ENCODE measurements at places on chromosomes 7 and 10.

- DNase-seq: no peak
Measured at GRCh38 chr10:43073191-43073590, 3.7 kb upstream of the RET start.

GRCh38 chr7:22173685-22174573 is 183.0 kb downstream of the RAPGEF5 start:
- no peak for DNase-seq

DNA sequence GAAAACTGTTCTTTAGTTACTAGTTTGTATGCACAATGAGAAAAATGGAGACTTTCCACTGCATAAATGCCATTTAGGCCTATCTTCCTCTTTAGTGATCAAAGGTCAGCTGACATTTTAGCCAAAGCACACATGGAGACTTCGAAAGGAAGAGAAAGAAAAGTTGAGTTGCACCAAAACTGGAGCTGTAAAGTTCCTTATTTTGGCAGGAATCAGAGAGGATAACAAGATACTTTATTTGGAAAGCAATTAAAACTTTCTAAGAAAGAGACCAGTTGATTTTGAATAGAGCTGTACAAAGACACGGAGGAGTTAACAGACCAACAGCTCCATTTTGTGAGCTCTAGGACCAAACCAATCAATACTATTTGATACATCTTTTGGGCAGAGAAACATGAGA is 14.2 kb downstream of the ENTPD7 start:
- no peak for DNase-seq

GRCh38 chr7:16365177-16365576 is 56.2 kb downstream of the CRPPA start:
- no peak for DNase-seq

DNA sequence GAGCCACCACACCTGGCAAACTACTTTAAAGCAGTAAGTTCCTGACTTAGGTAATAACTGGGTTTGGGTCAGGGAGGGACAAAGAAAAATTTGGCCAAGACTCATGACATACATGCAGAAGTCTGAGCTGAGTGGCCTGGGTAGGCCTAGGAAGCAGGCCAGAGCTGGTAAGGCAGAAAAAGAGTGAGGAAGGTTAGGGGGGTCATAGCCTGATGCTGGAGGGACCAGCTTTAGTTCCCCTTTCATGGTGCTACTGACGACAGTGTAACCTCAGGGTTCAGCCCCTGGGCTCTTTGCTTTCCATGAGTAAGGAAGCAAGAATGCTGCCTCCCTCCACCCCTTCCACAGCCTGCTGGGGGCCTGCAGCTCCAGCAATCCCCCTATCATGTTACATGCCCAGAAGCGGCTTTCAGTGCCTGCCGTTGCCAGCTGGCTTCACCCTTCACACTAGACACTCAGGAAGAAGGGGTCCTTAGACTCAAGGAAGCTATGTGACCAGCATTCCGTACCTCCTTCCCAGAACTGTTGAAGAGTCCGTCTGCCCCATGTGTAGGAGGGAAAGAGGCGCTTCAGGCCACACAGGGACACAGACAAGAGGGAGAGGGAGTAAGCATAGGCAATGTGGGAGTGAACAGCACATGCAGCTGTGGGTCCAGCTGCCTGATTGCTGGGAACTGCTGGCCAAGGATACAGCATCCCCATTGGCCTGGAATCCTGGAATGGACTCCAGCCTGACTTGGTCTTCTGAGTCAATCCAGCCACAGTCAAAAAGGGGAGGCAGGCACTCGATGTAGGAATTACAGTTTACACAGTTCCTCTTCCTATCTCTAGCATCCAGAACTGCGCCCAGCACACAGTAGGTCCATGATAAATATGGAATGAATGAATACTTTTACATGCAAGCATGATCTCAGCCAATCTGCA is 4.1 kb upstream of the PLAU start:
- DNase-seq: no peak

DNA sequence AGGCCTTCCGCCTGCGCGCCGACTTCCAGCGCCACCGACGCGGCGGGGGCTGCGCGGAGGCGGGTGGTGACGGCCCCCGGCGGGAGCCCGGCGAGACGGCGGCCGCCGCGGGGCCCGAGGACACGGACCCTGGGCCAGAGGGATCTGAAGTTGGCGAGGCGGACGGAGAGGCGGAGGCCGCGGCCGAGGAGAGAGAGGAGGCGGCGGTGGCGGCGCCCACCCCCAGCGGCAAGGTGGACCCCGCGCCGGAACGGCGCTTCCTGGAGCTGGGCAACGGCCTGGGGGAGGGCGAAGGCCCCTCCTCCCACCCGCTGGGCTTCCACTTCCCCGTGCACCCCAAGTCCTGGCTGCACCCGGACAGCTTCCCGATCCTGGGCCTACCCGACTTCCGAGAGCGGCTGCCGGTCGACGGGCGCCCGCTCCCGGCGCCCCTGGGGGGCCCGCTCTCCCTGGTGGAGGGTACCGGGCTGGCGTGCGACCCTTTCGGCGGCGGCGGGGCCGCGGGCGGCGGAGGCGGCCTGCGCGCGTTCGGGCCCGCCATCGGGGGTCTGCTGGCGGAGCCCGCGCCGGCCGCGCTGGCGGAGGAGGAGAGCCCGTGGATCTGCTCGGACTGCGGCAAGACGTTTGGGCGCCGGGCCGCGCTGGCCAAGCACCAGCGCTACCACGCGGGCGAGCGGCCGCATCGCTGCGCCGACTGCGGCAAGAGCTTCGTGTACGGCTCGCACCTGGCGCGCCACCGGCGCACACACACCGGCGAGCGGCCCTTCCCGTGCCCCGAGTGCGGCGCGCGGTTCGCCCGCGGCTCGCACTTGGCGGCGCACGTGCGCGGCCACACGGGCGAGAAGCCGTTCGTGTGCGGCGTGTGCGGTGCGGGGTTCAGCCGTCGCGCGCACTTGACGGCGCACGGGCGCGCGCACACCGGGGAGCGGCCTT is 16.2 kb downstream of the ZNF316 start:
- no peak for DNase-seq

GRCh38 chr10:28538595-28538994 is 5.7 kb downstream of the WAC start:
- DNase-seq: no peak

DNA sequence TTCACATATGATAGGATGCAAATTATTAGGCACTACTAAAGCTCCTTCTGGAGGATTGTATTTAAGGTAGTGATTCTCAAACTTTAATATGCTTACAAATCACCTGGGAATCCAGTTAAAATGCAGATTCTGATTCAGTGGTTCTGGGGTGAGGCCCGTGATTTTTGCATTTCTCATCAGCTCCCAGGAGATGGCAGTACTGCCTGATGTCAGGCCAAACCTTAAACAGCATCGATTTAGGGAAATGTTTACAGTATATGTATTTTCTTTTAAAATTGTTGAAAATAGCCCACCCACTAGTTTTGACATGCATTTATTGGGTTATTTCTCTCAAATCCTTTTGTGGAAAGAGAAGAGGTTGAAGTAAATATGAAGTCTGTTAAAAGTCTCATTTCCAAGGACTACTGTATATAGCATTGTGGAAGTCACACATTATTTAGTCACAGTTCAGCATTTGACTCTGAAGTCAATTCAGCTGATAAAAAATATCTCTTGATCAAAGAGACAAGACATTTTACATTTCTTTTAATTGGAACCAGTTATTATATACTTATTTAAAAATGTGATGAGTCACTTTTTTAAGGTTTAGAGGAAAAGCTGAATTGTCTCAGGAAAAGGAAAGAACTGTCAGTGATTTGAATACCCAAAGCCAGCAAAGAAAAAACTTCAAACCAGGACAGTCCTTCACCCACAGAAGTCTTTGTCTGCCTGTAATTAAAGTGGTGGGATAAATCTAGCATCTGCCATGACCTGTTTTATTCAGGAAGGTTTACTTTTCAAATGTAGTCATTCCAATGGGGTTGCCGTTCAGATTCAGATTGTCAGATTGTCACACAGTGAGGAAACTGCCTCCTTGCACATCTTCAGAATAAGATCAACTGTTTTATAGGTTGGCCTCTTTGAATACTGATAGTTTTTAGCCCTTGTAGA is 21.1 kb upstream of the HBP1 start:
- DNase-seq: no peak
